Amniotic epithelial cell (primary cell): ENCODE measurements at places on chromosomes 5 and 9.

GRCh38 chr5:142716963-142717362, 31.1 kb upstream of the FGF1 start:
- peak; percentile 39 for DNase-seq

DNA sequence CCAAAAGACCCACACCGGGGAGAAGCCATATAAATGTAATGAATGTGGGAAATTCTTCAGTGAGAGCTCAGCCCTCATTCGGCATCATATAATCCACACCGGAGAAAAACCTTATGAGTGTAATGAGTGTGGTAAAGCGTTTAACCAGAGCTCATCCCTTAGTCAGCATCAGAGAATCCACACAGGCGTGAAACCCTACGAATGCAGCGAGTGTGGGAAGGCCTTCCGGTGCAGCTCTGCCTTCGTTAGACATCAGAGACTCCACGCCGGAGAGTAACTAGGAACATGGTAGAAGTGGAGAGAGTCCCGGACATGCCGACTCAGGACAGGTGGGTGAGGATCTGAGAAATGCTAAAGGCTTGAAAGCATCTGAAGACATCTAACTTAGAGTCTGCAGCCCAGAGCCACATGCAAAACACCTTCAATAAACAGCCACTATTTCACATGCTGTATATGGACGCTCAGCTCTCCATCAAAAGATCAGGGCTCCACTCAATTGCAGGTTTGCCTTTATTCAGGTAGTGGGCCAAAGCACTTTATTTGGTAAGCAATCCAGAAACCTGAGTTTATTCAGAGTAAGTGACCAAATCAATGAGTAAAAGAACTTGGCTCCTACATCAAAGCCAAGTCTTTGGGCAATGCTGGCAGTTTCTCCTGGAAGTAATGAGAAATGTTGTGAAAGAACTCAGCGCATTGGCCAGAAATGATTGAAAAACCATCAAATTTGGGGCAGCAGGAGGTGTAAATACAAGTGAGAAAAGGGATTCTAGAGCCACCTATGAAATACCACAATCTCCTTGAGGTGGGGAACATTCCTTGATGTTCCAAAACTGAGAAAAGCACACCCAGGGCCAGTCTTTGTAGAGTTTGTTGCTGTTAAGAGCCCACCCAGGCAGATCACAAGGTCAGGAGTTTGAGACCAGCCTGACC, 6.0 kb downstream of the RPL12 start:
- DNase-seq, result no peak

DNA sequence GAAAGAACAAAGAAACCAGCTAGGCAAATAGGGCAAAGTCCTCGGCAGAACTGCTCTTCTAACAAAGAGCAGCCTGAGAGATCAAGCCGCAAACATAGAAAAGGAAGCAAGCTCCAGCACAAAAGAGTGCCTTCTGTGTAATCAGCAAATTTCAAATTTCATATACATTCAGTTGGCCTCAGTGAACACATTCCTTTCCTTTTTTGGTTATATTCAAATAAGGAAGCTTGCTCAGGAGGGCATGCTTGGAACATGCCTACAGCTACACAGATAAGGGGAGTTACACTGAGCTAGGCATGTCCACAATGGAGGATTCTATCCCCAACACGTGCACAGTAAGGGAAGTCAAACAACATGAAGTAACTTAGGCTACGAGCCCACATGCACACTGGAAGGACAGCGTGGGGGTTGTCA, 23.4 kb downstream of the IL33 start:
- DNase-seq, result no peak

DNA sequence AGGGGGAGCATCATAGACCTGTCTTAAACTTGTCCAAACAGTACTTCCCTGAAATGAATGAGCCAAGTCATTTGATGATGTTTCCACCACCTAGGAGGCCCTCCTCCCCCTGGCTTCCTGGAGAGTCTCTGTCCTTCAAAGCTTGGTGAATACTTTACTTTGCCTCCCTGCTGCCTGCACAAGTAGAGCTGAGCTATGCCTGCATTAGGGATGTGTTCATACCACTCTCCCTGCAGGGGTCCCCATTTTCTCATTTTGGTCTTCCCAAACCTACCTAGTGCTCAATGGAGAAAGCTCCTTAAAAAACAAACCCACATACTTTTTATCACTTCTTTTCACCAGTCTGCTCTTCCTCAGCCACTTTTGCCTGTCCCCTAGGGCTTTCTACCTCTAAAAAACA, 7.7 kb downstream of the CCNI2 start:
- DNase-seq, result peak; percentile 24

DNA sequence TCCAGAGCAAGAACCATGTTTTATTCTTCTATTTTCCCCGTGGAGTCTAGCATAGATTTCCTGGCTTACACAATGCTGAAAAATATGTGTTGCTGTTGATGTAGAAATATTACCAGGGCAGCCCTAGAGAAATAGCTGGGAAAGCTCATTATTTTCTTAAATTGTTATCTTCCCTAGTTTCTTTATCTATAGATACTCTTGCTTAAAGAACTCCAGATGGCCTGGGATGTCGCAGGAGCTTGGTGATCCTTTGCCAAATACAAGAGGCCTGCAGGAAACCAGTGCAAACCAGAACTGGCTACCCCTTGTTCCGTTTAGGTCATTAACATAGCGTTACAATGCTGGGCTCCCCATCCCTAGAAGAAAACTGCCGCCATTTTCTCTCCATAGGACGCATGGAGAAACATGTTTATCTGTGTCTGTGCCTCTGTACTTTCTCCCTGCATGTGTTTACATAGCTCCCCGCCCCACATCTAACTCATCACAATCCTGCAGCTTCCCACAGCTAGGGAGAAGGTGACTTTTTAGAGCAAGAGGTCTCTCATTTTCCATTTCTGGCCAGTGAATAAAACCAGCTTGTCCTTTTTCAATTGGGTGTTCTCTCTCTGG, 6.4 kb downstream of the PRLR start:
- peak; percentile 77 for DNase-seq

GRCh38 chr9:127223810-127224177, 40.8 kb upstream of the GARNL3 start:
- no peak for DNase-seq
